ENCODE measurements at places on chromosomes 11 and 22.

DNA sequence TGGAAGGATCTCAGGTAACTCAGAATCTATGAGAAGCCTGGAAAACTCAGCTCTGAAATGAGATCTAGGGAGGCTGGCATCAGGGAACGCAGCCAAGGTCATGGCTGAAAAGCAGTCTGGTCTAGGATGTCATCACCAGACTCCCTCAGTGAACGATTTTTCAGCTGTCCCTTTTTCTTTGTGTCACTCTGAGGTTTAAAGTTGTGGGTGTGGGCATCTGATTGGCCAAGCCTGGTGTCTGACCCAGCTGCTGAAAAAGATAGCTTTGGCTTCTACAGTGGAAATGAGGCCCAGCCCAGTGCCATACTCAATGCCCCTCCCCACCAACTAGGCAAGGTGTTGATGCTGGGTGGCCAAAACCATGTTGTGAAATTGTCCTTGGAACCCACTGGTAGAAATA, 14.5 kb downstream of the RPS3 start:
- DNase-seq: no peak

DNA sequence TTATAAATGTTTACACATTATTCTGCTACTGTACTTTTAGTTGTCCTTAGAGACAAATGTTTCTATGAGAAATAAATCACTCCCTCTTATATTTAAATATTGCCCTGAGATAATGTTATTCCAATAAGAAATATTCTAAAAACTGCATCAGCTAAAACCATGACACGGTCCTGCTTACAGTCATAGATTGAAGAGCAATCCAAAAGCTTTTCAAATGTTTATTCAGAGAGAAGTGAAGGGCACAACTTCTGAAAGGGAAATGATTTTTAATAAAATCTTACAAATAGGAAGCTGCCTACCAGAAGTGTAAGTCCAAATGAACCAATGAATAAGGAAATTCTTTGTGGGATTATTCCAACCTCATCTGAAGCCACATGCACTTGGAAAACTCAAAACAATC, 49.2 kb downstream of the STK33 start:
- no peak for DNase-seq

DNA sequence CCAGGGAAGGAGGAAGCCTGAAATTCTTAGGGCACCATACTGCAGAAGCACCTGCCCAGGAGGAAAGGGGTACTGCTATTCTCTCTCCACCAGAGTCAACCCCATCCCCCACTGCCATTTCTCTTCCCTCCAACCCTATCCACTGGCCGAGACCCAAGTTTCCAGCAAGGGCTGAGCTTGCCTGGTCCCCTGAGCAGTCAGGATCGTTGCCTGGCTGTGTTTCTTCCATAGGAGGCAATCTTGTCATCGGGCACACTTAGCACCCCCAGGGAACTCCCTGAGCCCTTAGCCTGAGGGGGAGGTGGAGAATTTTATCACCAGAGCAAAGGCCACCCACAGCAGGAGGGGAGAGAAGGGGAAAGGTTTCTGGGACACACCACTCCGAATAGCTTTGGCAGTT, 115.8 kb upstream of the NECTIN1 start:
- no peak for DNase-seq

- DNase-seq: no peak
These were observed 838 bp downstream of the WNT11 start for GRCh38 chr11:76205252-76206076.

DNA sequence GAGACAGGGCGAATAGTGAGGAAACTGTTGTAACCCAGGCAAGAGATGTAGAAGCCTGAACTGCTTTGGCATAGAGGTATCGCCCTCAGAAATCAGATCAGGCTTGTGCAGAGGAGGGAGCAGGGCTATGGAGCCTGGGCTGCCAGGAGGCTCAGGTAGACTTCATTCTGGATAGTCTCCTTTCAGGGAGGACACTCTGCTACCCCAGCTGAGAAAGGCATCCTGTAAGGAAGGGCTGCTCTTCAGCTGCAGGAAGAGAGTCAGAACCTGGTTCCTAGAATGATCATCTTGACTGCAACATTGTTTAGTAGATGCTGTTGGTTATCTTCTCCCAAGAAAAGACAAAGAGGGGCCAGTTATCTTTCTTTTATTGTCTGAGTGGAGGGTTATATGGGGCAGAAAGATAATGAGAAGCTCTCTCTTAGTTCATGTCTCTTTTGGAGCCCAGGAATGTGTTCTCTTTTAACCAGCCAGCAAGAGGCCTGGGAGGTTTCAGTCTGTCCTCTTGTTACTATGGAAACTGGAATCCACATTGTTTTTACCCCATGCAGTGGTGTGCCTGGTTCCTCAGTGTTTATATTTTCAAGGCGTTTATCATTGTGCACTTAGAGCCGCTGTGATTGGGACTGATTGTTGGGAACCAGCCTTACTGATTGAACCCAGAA, 95.7 kb downstream of the STIM1 start:
- no peak for DNase-seq

GRCh38 chr11:48150213-48150612, 66.4 kb upstream of the OR4B1 start:
- no peak for DNase-seq

DNA sequence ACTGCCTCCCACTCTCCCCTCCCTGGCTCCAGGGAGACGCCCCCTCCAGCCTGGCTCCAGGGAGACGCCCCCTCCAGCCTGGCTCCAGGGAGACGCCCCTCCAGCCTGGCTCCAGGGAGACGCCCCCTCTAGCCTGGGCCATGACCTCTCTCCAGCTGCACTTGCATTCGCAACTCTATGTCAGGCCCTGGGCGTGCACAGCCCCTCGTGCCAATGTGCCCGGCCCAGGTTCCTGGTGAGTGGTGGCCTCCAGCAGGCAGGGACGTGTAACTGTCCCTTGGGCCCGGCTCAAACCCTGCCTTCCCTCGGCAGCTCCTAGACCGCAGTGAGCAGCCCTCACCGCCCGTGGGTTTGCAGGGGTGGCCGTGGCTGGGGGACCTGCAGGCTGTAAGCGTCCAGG, 6.9 kb downstream of the MUC6 start:
- DNase-seq: no peak

- DNase-seq: no peak
These were observed 1.6 kb downstream of the SPTBN2 start for GRCh38 chr11:66727282-66728037.

GRCh38 chr11:10483174-10483573, 28.1 kb downstream of the AMPD3 start:
- no peak for DNase-seq

DNA sequence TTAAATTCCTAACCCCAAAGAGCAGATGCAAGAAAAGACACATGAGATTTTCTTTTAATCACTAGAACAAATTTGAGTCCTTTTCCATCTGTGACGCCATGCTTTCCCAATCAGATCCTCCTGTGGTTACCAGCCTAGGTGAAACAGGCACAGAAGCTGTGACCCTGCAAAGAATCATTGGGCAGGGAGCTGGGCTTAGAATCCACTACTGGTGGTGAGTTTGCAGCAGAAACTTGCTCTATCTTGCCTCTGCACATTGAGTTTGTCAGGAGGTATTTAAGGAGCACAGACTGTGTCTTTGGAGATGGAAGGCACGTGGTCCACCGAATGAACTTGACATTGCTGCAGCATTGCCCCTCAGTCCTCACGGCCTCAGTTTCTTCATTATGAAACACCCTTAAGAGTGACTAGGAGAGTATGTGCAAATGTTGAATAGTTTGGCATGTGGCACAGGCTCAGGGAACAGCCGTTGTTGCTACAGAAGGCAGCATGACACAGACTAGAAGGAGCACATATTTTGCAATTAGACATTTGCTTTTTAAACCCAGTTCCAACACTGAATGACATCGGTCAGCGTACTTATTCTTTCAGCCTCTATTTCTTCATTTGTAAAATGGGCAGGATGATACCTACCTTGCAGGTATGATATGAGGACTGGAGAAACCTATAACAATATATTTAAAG, 127.6 kb downstream of the DBX1 start:
- DNase-seq: no peak

- DNase-seq: peak; percentile 35
These were observed 51.5 kb downstream of the FAM181B start for GRCh38 chr11:82682003-82682751.

DNA sequence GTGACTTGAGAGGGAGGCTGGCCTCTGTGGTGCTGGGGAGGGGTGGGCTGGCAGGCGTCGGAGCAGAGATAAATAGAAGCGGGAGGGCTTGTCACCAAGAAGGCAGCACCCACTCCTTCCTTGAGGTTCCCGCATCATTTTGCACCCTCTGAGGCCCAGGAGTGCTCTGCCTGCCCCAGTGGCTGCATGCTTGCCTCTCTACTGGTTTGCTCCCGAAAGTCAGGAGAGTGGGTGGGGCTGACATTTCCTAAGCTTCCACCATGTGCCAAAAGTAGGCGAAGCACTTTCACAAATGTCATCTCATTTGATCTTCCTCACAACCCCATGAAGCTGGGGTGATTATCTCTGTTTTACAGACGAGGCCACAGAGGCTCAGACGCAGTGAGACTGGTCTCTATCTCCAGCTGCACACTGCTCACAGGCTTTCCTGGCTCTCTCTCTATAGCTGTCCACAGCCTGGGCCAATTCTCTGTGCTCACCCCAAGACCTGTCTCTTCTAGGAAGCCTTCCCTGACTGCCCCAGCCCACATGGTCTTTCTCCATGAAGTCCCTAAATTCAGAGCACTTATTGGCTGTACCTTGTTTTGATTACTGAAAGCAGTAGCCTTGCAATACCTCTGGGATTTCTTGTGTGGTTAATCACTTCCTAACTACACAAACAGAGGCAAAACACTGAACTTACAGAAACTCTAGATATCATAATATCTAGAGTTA, 2.6 kb upstream of the UCP3 start:
- DNase-seq: no peak

- no peak for DNase-seq
These were observed 25.5 kb upstream of the EHF start for GRCh38 chr11:34595391-34595790.

DNA sequence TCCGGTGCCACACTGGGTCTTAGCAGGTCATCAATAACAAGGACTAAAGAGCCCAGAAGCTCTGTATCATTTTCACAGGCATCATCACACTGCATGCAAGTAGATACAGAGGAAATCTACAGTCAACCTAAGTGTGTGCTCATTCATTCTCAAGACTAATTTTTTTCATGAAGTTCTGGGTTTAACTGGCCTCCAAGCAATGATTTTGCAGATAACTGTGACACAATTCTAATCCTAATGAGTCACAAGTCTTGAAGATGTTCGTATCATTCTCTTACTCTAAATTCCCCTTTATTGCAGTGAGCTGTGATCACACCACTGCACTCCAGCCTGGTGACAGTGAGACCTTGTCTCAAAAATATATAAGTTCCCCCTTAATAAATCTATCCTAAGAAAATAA, 2.5 kb downstream of the OR52W1 start:
- no peak for DNase-seq

DNA sequence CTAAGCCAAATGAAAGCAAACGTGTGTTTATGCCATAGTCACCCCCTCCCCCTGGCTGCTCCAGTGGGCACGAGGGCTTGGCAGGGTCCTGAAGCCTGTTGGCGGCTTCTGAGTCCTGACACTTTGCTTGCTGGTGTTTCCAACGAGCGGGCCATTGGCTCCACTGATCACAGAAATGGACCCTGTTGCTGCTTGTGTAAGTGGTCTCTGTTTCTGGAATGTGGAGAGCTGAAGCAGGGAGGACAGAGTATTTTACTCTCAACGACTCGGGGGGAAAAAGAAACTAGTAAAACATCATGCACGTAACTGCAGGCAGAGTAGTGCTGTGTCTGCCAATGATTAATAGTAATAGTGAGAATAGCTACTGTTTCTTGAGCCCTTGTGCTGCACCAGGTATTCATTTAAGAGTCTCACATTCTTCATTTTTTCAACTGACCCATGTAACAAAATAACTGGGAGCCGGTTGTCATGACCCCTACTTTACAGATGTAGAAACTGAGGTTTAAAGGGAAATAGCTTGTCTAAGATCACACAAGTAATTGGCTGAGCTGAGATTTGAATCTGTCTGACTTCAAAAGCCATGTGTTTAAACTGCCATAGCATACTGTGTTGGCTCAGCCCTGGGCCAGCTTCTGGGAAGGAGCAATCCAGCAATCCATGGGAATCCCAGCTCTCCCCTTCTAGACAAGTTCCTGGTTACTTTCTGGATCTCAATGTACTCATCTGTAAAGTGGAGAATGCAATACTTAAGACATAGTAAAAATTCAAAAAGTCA, 526.7 kb downstream of the INSC start:
- no peak for DNase-seq

- no peak for DNase-seq
These were observed 12.9 kb upstream of the CRY2 start for GRCh38 chr11:45834298-45834756.

DNA sequence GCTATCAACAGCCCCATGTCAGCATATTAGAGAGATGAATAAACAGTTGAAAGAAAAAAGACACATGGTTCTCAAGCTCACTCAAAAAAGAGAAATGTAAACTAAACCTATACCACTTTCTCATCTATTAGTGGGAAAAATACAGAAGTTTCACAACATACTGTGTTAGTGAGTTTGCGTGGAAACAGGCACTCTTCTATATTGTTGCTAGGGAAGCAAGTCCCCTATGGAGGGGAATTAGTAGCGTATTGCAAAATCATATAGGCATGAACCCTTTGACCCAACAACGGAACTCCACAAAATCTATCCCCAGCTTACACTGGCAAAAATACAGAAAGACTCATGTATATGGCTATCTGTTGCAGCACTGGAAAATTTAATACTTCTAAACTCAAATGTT, 14.2 kb upstream of the RFPL2 start:
- no peak for DNase-seq

DNA sequence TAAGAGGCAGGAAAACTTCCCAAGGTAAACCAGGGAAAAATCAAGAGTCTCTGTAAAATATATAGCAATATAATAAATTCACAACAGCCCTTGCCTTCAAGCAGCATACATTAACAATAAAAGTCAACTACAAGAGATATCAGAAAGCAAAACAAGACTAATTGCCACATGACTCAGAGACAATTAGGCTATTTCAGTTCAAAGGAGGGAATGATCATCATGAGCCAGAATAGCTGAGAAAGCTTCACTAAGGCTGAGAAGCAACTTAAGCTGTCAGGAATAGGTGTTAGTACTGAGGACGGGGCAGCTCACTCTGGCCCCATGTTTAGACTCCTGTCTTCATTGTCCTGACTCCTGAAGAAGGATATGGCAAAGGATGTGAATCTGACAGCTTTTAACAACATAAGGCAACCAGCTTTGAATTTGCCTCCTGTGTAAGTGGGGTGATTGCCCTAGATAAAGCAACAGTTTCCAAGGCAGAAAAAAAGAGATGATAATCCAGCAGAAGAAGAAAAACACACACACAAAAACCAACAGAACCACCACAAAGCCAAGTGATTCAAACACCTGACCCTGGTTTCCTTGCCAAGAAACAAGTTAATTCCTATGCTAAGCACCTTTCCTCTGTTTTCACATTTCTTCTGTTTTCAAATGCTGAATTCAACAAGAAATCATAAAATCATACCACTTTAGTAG, 60.8 kb downstream of the SIK3 start:
- no peak for DNase-seq

- DNase-seq: no peak
These were observed 1374.7 kb upstream of the RAG2 start for GRCh38 chr11:37972691-37973090.

GRCh38 chr11:95996621-95997235, 72.8 kb upstream of the MTMR2 start:
- DNase-seq: no peak
